ENCODE measurements at places on chromosomes 13 and 19.

DNA sequence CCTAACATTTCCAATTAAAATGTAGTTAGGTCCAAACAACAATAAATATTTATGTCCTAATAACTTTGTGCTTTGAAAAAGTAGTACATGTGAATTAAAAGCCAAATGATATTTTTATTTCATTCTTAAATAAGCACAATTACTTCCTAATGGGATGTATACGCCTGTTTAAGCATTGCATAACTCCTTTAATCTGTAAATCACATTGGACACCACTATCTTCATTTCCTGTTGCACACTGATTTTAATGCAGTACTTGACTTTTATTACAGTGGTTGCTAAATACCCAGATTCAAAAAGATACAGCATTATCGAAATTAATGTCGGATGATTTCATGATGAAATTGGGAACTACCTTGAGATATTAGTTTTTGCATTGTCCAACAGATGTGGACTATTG, 70.9 kb downstream of the TNFSF11 start:
- no peak for DNase-seq

GRCh38 chr19:41993612-41994483, at the start of gene ATP1A3:
Gene ATP1A3 (minus strand): TSS chr19:41994230. CDS start chr19:41994076, 154 bp downstream.
- DNase-seq, result peak; percentile 54

GRCh38 chr19:48867746-48868113, 687 bp downstream of the PLEKHA4 start:
- DNase-seq, result no peak

- no peak for DNase-seq
These were observed 1.6 kb upstream of the TNNI3 start for GRCh38 chr19:55158848-55159749.

DNA sequence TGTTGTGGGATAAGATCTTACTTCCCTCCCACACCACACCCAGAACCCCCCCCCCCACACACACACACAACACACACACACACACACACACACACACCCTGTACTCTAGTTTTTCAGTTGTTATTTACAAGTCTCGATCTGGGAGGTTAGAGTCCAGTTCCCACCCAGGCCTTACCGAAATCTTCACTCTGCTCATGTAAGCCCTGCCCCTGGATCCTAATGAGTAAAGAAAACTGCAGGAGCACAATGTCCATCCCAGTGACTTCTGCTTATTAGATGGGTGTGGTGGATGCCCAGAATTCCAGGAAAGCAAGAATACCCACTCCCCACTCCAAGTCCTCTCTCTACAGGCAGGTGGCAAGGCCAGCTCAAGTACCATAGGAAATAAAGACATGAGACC, 23.0 kb downstream of the STARD13 start:
- DNase-seq, result no peak

- no peak for DNase-seq
These were observed 136.9 kb downstream of the USP12 start for GRCh38 chr13:27034678-27035111.

- DNase-seq, result peak; percentile 78
These were observed 29.8 kb upstream of the GRTP1 start for GRCh38 chr13:113393563-113394338.

DNA sequence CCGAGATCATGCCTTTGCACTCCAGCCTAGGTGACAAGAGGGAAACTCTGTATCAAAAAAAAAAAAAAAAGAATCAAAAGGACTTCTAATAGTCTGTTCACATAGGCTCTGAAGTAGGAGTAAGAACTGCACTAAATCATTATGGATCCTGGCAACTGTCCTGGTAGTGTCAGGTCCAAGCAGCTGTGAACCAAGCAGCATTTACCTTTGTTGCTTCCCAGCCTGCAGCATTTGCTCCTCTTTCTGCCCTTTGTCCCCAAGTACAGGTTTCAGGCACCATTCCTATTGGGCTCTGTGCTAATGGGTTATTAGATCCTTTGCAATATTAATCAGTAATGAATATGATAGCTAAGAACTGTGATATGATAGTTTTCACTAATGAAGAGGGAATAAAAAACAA, 77.4 kb upstream of the NBEA start:
- DNase-seq, result no peak

GRCh38 chr13:48162217-48162616, 67.3 kb upstream of the MED4 start:
- no peak for DNase-seq

DNA sequence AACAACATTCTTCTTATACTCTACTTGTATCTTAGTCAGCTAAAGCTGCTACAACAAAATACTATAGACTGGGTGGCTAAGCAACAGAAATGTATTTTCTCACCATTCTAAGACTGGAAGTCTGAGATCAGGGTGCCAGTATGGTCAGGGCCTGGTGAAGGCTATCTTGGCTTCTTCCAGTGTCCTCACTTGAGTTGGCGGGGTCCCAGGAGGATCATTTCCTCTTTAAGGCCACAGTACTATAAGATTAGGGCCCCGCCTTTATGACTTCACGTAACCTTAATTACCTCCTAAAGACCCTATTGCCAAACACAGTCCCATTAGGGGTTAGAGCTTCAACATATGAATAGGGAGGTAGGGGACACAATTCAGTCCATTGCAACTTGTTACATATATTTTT, 30.7 kb upstream of the DOCK9 start:
- no peak for DNase-seq

GRCh38 chr19:51063664-51064063, 1.2 kb downstream of the KLK13 start:
- no peak for DNase-seq

- DNase-seq, result peak; percentile 62
These were observed 1.0 kb upstream of the CEACAM1 start for GRCh38 chr19:42529248-42529764.

DNA sequence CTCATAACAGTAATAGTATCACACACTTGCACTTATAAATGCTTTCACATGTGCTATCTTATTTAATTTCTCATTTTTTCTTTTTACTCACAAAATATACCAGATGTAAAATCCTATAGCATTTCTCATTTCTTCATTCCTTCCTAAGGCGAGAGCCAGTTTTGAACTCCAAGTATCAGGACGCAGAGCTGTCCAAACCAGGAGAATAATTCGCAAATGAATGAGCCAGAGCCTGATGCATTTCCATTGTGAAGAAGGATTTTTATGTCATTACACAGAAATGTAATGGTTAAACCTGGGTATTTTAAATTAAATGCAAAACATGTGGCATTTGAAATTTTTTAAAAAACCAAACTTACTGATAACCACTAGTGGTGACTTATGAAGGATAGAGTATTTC, 244.3 kb downstream of the RGCC start:
- DNase-seq, result no peak

- DNase-seq, result no peak
These were observed 29.4 kb upstream of the FBXL3 start for GRCh38 chr13:77056382-77056781.

GRCh38 chr13:21117104-21117809, 55.9 kb upstream of the LATS2 start:
- DNase-seq, result no peak

- DNase-seq, result no peak
These were observed 9.6 kb downstream of the BCAM start for GRCh38 chr19:44818466-44819031.

GRCh38 chr19:53549340-53549739, 11.4 kb downstream of the ZNF331 start:
- no peak for DNase-seq

DNA sequence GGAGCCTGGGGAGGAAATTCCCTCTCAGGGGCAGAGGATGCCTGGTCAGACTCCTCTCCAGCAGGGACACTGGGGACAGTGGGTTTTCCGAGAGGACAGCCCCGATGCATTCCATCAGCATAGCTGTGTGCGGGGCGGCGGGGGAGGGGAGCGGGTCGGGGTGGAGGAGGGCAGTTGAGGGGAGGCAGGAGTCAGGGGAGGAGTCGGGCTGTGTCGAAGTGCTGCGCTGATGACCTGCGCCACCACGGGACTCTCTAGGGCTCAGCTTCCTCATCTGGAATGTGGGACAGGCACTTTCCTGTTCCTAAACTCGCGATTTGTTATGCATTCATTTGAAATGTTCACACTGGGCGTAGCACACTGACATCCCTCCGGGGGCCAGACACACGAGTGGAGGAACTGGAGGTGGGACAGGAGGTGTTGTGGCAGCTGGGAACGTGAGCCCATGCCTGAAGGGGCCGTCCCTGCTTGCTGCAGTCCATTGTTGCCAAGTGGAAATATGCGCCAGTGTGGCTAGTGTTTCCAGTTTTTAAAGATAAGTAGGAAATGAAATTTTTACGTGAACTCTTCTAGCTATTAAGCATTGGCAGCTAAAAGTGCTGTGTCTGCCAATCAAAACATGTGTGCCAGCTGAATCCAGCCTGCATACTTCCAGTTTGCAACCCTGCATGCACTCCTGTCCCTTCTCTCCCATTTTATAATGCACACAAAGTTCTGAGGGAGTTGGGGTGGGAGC, 43.3 kb downstream of the FLT1 start:
- no peak for DNase-seq

DNA sequence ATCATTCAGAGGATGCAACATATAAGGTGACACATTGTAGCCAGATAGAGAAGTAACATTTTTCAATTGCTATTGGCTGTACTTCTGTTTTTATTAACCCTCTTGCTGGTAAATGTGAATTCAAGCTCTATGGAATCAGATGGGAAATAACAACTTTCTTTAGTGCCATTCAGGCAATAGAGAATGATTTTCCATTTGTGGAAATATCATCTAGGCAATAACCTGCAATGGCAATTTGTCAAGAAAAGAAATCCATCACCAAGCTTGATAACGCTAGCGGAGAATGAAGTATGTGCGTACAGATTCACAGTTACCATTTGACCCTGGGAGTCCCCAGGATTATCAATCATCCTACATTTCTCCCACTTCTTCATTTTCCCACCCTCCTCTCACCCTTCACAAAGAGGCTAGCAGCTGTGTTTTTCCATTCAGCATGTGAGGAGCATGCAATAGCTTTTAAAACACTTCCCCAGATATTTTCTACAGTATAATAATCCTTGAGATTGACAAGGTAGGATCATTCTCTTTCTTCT, 569.7 kb upstream of the KLF12 start:
- DNase-seq, result no peak

All from activated CD4-positive, alpha-beta T cell treated with anti-CD3 and anti-CD28 coated beads, Interleukin-2, amount 50 U/mL, for 1 hour (primary cell).